ENCODE measurements at places on chromosomes 2 and 18. TPM values are rescaled to one million over a fixed set of nuclear protein-coding genes. Genes with fewer than 3 reads are reported as not detected.
A peak's percentile ranks its signal among the peaks of the same experiment; 100 is the strongest.

DNA sequence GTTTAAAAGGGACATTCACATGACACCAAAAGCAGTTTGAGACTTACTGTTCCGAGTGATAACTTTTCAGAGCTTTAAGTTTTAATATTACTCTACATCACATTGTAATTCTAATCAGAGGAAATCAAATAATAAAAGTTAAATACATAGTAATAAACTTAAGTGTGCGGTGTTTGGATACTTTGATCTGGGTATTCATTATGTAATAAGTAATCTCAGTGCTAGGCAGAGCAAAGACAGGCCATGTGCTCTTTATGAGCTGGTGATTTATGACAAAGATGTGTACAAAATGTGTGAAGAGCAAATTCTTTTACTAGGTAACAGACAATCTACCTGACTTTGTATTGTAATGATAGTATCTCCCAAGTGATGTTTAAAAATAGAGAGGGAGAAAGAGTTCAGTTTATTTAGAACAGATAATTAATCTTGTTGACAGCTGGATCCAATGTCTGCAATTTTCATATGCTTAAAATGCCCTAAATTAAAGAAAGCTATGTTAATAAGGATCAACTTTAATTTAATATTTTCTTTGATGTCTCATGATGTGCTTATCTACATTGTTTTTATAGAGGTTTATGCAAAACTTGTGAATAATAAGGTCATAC lies 4.4 kb downstream of the CFAP221 start:
- peaks cover 5% of the 10 kb centered on the region for H3K4me1 ChIP-seq
- DNase-seq, result no peak
- H3K27ac ChIP-seq, result no peak overlapping the region
- H3K27me3 ChIP-seq, result no peaks in the 10 kb centered on the region

- H3K27ac ChIP-seq, result no peak overlapping the region
- no peaks in the 10 kb centered on the region for H3K27me3 ChIP-seq
- H3K36me3 ChIP-seq, result no peaks in the 10 kb centered on the region
- H3K4me3 ChIP-seq, result no peak overlapping the region
- H3K4me1 ChIP-seq, result no peaks in the 10 kb centered on the region
Observed at GRCh38 chr2:172162739-172163336, 60.1 kb upstream of the DLX2 start.

DNA sequence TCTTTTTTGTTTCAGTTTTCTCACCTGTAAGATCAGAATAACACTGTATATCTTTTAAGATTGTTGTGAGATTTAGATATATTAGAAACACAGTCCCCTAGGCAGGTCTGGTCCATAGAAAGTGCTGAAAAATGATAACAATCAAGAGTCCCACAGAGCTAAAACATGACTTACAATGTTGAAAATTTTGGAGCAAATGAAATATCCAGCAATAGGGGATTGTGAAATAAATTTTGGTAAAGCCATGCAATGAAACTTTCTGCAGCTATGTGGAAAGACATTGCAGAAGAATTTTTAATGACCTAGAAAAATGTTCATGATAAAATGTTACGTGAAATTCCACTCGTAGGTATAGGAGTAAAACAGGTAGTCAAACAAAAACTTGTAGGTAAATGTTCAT lies 127.6 kb upstream of the SERPINE2 start:
- no peak overlapping the region for H3K4me3 ChIP-seq
- H3K27me3 ChIP-seq, result no peaks in the 10 kb centered on the region
- no peaks in the 10 kb centered on the region for H3K36me3 ChIP-seq
- no peak overlapping the region for H3K27ac ChIP-seq

DNA sequence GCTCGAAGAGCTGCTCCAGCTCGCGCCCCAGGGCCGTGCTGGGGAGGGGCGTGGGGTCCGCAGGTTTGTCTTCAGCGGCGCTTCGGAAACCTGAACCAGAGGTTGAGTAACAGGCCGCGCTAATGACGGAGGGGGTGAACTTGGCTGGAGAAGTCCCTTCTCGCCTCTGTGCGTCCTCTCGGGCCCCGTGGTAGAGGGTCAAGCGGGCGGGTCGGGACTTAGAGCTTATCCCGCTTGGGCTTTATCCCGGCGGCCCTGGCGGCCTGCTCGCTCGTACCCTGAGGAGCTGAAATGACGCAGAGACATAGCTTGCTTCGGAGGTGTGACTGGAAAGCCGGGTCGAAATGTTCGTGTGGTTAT lies 479 bp downstream of the RNMT start:
- DNase-seq, result no peak
- H3K27me3 ChIP-seq, result no peaks in the 10 kb centered on the region
- peaks cover 5% of the 10 kb centered on the region for H3K36me3 ChIP-seq
- H3K27ac ChIP-seq, result peak overlapping the region; percentile 96
- peak overlapping the region; percentile 76 for H3K4me3 ChIP-seq

GRCh38 chr2:100692906-100693305 lies 127.0 kb upstream of the NPAS2 start:
- no peaks in the 10 kb centered on the region for H3K4me1 ChIP-seq
- DNase-seq, result no peak
- no peak overlapping the region for H3K27ac ChIP-seq
- H3K36me3 ChIP-seq, result no peaks in the 10 kb centered on the region
- H3K27me3 ChIP-seq, result no peaks in the 10 kb centered on the region

DNA sequence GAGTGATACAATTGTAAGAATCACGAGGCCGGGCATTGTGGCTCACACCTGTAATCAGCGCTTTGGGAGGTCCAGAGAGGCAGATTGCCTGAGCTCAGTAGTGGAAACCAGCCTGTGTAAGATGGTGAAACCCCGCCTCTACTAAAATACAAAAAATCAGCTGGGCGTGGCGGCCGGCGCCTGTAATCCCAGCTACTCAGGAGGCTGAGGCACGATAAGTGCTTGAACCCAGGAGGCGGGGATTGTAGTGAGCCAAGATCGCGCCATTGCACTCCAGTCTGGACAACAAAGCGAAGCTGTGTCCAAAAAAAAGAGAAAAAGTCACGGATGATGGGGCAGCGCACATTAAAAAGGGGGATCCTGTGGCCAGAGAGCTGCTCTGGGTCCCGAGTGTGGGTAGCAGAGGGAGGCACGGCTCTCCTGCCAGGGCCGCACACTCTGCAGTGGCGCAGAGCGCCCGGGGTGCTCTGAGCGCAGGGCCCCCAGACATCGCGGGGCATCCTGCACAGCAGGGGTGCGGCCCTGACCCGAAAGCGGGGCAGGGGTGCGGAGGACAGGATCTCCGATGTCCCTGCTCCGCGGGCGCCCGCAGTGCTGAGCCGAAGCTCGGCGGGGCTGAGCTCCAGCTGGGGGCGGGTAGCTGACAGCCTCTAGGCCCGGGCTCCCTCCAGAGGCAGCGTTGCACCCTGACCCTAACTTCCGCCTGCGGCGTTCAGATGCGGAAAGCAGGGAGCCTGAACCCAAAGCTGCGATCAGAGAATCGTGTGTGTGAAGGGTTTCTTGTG lies 30.4 kb upstream of the RAB6D start:
- no peak overlapping the region for H3K27ac ChIP-seq
- no peaks in the 10 kb centered on the region for H3K36me3 ChIP-seq
- H3K27me3 ChIP-seq, result no peaks in the 10 kb centered on the region
- no peaks in the 10 kb centered on the region for H3K4me1 ChIP-seq
- H3K4me3 ChIP-seq, result no peak overlapping the region

Gene NDUFB3
- total RNA-seq, result 48.7 TPM

Gene GPR45
- total RNA-seq, result not detected

Gene SNORC
- total RNA-seq, result 1.5 TPM

Measured in CD4-positive, alpha-beta memory T cell (primary cell).